Astrocyte (in vitro differentiated cells and primary cell): ENCODE measurements at places on chromosomes 1 and 21. TPM values are rescaled to one million over a fixed set of nuclear protein-coding genes. Genes with fewer than 3 reads are reported as not detected.
A peak's percentile ranks its signal among the peaks of the same experiment; 100 is the strongest.

Gene UQCRHL
- total RNA-seq, result 1.3 and 1.7 TPM in 2 replicates

GRCh38 chr1:211482306-211482705 is 9.7 kb downstream of the RD3 start:
- DNase-seq, result no peak
- H3K36me3 ChIP-seq, result no peaks in the 10 kb centered on the region
- H3K4me1 ChIP-seq, result no peaks in the 10 kb centered on the region
- H3K4me3 ChIP-seq, result no peak overlapping the region

DNA sequence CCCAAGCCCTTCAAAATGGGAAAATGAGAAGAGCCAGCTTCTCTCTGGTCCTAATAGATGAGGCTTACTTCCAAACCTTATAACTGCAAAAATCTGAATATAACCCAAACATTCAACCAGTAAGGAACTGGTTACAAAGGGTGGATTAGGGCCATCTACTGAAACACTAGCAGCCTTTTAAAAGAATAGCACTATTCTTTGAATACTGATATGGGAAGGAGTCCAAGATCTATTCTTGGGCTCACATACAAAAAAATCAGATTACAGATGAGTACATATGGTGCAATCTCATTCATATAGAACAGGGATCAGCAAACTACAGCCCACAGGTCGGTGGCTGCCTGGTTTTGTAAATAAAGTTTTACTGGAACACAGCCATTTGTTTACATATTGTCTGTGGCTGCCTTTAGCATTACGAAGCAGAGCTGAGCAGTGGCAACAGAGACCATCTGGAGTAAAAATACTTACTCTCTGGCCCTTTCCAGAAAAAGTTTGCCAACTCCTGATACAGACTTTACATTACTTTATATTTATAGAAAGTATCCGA is 167.7 kb downstream of the ZSCAN20 start:
- H3K4me3 ChIP-seq, result no peak overlapping the region
- peaks cover 7% of the 10 kb centered on the region for H3K4me1 ChIP-seq
- no peak overlapping the region for H3K27ac ChIP-seq
- no peak for DNase-seq
- H3K27me3 ChIP-seq, result no peaks in the 10 kb centered on the region
- H3K36me3 ChIP-seq, result no peaks in the 10 kb centered on the region

DNA sequence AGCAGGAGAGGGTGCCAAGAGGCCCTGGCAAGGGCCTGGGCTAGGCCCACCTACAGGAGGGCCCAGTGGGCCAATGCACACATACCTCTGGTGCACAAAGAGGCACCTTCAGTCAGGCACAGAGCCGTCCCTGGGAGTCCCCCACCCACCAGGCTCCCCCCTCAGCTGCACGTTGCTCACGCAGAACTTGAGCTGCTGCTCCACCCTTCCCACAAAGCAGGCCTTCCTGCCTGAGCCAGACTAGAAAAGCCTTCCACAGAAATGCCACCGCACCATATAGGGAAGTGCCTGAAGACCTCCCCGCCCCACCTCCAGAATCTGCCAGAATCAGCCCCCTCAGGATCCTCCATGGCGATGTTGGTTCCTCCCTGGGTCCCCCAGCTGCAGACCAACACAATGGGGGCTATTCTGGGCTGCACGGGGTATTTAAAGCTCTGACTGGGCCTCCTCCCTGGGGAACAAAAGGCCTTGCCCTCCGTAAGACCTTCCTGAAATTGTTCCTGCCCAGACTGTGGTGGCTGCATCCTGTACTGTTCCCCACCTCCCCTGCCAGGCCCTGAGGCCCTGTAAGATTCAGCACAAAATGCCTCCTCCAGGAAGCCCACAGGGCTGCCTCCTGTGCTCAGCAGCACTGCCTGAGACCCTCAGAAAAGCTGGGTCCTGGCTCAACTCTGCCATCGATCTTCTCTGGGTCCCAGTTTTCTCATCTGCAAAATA is 27.2 kb downstream of the HSPG2 start:
- no peaks in the 10 kb centered on the region for H3K27me3 ChIP-seq
- peak overlapping the region; percentile 44 for H3K27ac ChIP-seq
- H3K4me3 ChIP-seq, result no peak overlapping the region
- H3K4me1 ChIP-seq, result peaks cover 32% of the 10 kb centered on the region

Gene LBR
- total RNA-seq, result 35.0 and 42.6 TPM in 2 replicates

- no peak overlapping the region for H3K4me3 ChIP-seq
These were observed 10.3 kb downstream of the PLA2G4A start for GRCh38 chr1:186839041-186839400.

DNA sequence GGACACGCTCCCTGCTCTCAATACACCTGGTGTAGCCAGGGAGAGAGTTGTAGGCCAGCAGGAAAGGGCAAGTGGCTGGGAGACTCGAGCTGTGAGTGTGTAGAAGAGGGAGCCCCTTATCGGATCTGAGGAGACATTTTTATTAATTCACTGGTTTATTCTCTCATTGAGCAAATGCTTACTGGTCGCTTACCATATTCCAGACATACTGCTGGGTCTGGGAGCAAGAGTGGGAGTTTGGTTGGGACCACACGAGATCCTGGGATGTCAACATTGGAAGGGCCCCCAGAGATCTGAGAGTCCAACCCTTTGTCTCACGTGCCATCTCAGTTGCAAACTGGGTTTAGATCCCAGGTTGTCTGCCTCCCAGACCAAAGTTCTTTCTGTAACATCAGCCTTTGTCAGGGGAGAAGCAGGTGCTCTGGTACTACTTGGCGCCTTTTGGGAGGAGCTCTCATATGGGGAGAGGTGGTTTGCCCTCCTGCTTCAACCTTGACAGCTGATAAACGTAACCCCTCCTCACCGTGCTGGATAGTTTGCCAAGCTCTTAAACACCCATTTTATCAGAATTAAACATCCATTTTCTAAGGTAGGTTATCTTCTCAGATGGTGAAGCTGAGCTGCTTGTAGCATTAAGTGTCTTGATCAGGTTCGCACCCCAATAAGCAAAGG is 742 bp downstream of the TMEM222 start:
- no peaks in the 10 kb centered on the region for H3K27me3 ChIP-seq
- H3K4me1 ChIP-seq, result peaks cover 11% of the 10 kb centered on the region
- DNase-seq, result no peak
- peaks cover 22% of the 10 kb centered on the region for H3K36me3 ChIP-seq
- H3K27ac ChIP-seq, result peak overlapping the region; percentile 87
- H3K4me3 ChIP-seq, result peak overlapping the region; percentile 96

- no peaks in the 10 kb centered on the region for H3K36me3 ChIP-seq
- peaks cover 16% of the 10 kb centered on the region for H3K4me1 ChIP-seq
- H3K27ac ChIP-seq, result no peak overlapping the region
- H3K4me3 ChIP-seq, result no peak overlapping the region
- peak; percentile 70 for DNase-seq
These were observed 17.3 kb upstream of the RHBDL2 start for GRCh38 chr1:38958967-38959366.

Gene CD34
- total RNA-seq, result 0.29 and 0.45 TPM in 2 replicates

Gene SHISA4
- 9.8 and 10.1 TPM in 2 replicates for total RNA-seq

Gene ZNF683
- not detected in 2 replicates for total RNA-seq

Gene PGLYRP3
- not detected in 2 replicates for total RNA-seq

DNA sequence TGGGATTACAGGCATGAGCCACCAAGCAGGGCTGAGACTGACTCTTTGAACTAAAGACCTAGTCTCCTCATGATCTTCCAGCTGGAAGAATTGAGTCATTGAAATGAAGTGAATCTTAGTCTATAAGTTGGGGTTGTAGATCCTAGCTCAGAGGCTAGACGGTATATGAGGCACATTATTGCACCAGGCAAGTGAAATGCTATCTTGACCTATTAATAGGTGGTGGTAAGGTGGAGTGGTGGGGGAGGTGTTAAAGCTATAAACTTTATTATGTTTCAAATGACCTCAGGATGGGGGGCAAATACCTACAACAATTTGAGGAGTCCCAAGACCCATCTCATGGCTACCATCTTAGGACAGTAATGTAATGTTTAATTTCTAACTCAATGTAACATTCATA is 36.8 kb upstream of the SLC16A1 start:
- no peaks in the 10 kb centered on the region for H3K27me3 ChIP-seq
- no peak for DNase-seq
- no peak overlapping the region for H3K4me3 ChIP-seq
- H3K4me1 ChIP-seq, result no peaks in the 10 kb centered on the region

GRCh38 chr21:45074048-45074817 is at the start of gene ADARB1:
TSS of gene ADARB1 (plus strand) at chr21:45074580. CDS start at chr21:45171657, 97,077 bp downstream.
- H3K4me1 ChIP-seq, result peaks cover 2% of the 10 kb centered on the region
- H3K27me3 ChIP-seq, result no peaks in the 10 kb centered on the region
- H3K27ac ChIP-seq, result peak within 1 kb of the TSS; percentile 76
- DNase-seq, result peak; percentile 44
- H3K36me3 ChIP-seq, result no peaks in the 10 kb centered on the region

- DNase-seq, result no peak
- no peaks in the 10 kb centered on the region for H3K4me1 ChIP-seq
- H3K4me3 ChIP-seq, result no peak overlapping the region
These were observed 80.8 kb downstream of the DOP1B start for GRCh38 chr21:36237441-36237840.

GRCh38 chr1:21680918-21681317 is 11.8 kb upstream of the RAP1GAP start:
- no peaks in the 10 kb centered on the region for H3K27me3 ChIP-seq
- DNase-seq, result peak; percentile 22
- no peak overlapping the region for H3K4me3 ChIP-seq
